ENCODE measurements at places on chromosomes 12 and 14.

GRCh38 chr14:73888971-73889370, 2.3 kb downstream of the ZNF410 start:
- no peak for DNase-seq

DNA sequence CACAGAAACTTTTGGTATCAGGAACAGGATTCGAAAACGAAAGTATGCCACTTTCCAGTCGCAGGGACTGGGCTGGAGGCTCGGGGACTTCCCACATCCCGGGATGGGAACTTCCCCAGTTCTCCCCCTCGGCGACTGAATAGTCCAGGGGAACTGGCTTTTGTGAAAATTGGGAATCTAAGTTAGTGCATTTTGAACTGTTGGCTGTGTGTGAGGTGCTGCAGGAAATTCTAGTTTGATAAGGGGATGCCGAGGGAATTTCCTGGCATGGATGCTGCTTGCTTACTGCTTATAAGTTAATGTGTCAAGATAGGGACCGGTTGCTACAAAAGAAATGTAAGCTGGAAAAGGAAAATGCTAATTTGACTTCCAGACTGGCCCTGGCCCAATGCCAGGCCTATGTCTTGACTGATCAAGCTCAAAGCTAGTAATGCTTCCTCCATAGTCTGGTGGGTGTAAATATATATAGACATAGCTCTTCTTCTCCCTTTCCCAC, 73.4 kb upstream of the EIF5 start:
- DNase-seq = peak; percentile 80

GRCh38 chr14:59213368-59214315, 25.2 kb downstream of the DAAM1 start:
- no peak for DNase-seq

GRCh38 chr12:58583529-58583928, 336.8 kb downstream of the LRIG3 start:
- DNase-seq = no peak

GRCh38 chr12:12606781-12607589, 4.7 kb upstream of the CREBL2 start:
- DNase-seq = no peak

GRCh38 chr12:56520506-56520905, 1.1 kb upstream of the RBMS2 start:
- peak; percentile 20 for DNase-seq

DNA sequence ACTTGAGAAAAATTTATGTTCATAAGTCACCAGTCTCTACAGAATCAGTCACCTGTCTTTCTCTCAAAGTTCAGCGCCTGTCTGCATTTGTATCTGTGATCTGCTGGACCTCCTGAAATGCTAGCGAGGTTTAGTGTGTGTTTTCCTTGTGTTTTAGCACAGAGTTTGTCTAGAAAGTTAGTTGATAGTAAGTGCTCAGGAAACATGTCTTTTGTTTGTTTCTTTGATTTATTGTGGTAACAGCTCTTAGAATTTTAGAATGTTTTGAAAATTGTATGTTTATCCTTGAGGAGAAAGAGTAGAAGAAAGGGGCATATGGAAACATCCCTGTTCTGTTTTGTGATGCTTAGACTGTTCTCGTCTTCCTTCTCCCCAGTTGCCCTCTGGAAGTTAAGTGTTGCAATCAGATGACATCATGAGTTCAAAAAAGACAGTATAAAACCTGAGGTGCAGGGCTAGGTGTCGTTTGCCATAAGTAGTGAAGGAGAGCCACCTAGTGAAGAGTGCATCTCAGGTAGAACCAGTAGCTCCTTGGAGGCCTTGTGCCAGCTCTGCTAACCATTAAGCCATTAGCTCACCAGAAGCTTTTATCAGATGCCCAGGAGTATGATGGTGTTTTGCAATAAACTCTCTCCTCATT, 44.8 kb downstream of the FBXW8 start:
- peak; percentile 17 for DNase-seq

- no peak for DNase-seq
Measured at GRCh38 chr12:81077686-81078441, at the start of gene ACSS3. TSS of gene ACSS3 (plus strand) at chr12:81078079. CDS start at chr12:81078121, 42 bp downstream.

- no peak for DNase-seq
Measured at GRCh38 chr12:70757830-70758493, 120.7 kb upstream of the PTPRB start.

DNA sequence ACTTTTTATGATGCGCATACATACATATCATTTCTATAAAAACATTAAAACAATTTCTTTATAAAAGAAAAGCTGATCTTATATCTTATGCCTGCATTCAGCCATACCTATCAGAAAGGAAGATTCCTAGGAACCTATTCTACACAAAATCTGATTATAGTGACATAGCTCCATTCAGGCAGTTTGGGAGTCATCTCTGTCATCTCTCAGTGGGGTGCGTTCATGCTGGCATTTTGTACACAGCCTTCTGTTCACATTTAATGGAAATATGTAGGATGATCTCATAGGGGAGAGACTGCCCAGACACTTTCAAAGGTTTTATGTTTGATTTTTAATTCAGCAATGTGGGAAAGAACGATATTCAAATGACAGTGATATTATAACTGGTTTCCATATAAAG, 52.9 kb downstream of the ATL1 start:
- no peak for DNase-seq

DNA sequence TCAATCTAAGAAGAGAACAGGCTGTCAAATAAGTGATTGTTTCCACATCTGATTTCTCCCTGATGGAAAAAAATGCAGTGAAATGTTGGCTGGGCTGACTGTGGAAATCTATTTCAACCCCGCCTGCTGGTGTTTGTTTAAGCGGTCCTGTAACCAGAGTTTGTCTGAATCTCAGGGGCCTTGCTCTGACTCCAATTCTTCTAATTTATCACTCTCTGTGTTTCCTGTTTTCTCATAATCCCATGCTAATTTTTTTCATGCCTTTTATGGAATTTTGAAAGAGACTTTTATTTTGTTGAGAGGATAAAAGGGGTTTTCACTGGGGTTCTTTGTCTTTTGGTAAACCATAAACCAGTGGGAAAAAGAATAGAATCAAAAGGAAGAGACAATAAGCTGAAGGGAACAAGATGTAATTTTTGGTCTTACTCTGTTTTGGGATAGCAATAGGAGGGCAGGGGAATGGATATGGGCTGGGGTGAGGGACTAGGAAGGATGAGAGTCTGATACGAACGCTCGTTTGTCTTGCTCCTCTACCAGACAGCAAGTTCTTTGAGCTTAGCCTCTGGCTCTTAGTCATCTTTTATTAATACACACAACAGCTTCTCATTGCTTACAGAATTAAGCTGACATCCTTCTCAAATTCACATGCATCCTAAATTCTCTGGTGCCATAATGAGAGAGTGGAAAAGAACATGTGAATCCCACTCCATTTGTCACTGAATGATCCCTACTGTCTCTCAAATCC, 8.0 kb upstream of the MGP start:
- DNase-seq = peak; percentile 74

- DNase-seq = no peak
Measured at GRCh38 chr12:46453428-46453827, 80.9 kb upstream of the SLC38A2 start.

DNA sequence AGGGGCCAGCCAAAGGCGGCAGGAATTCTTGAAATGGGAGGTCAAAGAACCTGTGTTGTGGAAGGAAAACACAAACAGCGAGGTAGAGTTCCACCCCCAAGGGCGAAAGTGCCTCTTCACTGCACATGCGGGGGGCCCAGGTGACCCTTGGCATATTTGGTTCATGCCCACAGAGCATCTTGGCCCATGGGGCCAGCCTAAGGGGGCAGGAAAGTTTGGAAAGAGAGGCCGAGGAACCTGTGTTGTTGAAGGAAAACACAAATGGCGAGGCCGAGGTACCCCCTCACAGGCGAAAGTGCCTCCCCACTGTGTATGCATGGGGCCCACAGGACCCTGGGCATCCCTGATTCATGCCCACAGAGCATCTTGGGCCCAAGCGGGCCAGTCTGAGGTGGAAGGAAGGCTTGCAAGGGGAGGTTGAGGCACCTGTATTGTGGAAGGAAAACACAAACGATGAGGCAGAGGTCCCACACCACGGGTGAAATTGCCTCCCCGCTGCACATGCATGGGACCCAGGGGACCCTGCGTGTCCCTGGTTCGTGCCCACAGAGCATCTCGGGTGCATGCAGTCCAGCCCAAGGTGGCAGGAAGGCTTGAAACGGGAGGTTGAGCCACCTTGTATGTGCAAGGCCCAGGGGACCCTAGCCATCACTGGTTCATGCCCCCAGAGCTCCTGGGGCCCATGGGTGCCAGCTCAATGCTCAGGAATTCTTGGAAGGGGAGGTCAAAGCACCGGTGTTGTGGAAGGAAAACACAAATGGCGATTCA, 384.1 kb downstream of the ALG10 start:
- no peak for DNase-seq

- no peak for DNase-seq
Measured at GRCh38 chr14:50117456-50117855, 1.1 kb upstream of the VCPKMT start.

- no peak for DNase-seq
Measured at GRCh38 chr12:129530517-129530916, 373.3 kb downstream of the TMEM132D start.

DNA sequence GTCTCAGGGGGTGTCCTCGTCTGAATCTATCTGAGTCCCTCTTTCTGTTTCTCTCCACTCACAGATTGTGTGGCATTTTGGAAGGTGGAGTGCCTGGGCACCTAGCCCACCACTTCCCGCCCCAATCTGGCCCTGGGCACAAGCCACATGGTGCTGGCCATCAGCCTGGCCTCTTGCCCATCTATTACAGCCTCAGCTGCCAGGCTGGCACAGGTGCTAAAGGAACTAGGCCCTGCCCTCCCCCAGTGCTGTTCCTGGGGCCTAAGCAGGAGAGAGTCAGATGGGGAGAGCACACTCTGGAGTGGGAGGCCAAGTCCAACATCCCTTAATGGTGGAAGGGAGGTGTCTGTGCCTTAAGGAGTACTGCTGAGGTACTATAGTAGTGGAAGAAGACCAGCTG, 8.3 kb upstream of the CALCOCO1 start:
- DNase-seq = no peak

DNA sequence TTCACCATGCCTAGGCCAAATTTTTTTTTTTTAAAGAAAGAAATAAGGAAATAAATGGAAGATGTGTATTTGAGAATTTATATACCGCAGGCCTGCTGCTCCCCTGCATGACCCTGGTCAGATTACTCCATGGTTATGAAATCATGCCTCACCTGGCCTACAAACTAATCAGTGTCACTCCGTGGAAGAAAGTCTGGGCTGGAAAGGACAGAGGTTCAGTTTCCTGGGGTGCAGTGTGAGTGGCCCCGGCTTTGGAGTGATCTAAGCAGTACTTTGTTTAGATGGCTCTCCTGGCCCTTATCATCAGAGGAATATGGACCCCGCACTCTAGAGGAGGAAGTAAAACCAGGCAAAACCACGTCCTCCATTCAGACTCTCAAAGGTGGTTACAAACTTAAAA, 9.6 kb downstream of the APOBEC1 start:
- no peak for DNase-seq
